ENCODE measurements at places on chromosomes 13 and 19.

DNA sequence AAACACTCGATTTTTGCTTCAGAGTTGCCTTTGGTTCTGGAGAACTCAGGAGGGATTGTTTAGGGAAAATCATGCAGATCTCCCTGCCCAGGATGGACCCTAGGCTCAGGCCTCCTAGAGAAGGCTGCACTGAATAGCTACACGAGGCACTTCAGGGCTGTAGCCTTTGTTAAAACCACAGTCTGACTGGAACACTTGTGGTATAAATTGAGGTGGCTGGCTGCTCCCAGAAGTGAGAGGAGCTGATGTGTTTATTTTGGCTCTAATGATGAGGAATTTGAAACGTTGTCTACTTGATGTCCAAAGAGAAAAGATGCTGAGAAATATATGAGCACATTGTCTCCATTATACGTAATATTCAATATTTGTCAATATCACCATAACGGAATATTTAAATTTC, 762.1 kb upstream of the ARGLU1 start:
- no peak for DNase-seq

DNA sequence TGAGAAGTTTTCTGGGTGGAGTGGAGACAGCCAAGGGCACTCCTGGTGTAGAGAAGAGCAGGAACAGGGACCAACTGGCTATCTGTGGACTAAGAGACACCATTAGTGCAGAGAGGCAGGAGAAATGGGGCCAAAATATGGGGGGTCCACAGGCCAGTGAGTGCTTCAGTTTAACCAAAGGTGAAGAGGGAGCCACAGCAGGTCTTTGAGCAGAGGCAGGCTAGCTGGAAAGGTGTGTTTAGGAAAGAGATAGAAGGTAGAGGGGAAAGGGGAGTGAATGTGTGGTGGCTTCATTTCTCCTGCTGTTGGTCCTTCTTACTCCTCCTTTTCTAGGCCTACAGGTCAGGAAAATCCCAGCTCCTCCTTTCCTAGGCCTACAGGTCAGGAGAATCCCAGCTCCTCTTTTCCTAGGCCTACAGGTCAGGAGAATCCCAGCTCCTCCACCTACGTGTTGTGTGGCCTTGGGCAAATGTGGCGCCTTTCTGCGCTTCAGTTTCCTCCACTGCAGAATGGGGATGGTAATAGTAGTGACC, 1.5 kb downstream of the TMEM238 start:
- DNase-seq = no peak

DNA sequence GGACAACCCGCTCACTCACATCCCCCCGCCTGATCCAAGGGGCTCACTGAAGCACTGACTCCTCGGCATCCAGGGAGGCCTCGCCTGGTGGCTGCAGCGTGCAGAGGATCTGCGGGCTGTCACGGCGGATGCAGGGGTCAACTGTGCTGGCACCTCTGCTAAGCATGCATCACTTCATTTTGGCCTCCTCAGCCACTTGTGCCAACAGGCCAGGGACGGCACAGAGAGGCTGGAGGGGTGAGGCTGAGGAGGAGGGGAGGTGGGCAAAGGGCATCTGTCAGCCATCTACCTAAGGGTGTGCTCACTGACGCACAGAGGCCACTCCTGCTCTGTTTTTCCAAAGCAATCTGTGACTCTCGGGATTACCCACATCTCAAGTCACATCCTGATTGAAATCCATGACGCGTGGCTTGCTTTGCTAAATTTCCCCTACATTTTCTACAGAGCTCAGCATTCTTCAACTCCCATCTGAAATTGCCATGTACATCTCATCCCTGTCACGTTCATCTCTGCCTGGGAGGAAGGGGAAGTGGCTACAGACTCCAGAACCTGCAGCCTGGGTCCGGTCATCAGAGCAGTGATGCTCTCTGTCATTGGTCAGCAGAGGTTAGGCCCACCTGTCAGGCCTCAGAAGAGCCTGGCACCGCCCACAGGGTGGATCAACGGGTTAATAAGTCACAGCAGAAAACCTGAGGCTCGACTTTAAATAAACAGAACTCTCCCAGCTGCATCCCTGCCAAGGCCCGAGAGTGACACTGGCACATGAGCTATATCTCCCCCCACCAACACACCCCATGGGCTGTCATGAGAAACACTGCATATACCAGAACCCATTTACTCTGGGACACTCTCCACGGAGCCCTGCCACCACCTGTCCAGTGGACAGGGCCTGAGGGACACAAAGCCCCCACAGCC, 17.6 kb downstream of the ELL start:
- no peak for DNase-seq

DNA sequence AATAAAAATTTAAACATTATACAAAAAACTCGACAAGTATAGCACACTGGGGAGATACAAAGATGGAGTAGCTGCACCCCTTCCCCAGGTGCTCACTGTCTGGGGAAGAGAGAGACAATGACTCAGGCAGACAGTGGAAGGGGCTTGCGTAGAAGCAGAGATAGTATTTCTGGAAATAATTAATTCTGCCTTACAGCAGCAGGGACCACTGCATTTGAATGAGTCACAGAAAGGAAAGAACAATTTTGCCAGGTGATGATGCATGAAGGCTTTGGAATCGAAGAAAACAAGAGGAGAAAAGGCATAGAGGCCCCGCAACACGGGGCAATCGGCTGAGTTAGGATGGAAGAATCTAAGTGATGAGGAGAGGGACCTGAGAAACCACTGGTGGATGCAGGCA, 447.4 kb downstream of the EFNB2 start:
- no peak for DNase-seq

GRCh38 chr13:80705371-80706163, 364.6 kb upstream of the SPRY2 start:
- DNase-seq = no peak

GRCh38 chr19:46601318-46602224, at the start of gene CALM3:
Gene CALM3 (plus strand): TSS chr19:46601330. CDS start chr19:46601435, 105 bp downstream.
- no peak for DNase-seq

DNA sequence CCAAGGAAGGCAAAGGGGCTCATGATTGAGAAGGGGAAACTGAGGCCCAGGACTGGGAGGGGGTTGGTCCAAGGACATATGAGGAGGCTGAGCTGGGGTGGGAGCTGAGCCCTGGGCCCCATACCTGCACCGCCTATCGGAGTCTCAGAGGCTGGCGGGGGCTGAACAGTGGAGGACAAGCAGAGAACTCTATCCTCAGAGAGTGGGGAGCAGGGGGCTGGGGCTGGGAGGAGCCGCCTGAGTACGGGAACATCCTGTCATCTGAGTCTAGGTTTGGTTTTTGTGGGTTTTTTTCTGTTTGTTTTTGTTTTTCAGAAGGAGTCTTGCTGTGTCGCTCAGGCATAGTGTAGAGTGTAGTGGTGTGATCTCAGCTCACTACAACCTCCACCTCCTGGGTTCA, 6.2 kb downstream of the ARRDC2 start:
- no peak for DNase-seq

DNA sequence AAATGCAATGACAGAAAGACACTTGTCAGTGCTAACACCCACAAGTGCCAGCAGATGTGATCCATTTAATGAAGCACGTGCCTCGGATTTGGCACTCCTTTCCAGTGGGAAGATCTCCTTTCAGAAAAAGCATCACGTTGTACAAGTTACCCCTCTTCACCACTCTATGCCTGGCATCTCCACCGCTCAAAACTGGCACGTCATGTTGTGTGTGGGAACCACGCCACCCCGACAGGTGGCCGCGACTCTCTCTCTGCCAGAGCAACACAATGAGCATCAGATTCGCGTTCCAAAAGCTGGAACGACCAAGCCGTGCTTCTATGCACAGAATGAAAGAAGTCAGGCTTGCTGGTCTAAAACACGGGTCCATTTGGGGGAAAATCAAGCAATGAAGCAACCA, 24.3 kb downstream of the TMTC4 start:
- no peak for DNase-seq

DNA sequence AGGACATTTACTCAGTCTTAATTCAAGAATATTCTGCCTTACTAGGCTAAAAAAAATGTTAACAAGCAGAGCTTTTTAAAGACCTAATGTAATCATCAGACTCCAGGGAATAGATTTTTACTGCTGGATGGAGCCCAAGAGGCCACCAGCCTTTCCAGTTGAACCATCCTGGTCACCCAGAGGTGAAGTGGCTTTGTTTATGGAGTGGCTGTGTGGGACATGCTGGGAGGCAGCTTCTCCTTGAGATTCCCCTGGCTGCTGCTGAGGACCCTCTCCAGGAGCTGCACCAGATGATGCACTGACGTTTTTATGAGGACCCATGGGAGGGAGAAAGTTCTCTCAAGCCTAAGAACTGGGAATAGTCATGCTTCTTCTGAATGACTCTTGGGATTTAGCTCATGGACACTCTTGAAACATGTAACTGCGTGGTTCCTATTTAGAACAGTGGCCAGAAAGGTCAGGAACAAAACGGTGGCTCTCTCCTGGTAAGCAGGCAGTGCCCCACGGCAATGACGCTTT, 205.9 kb upstream of the MIR17HG start:
- DNase-seq = no peak

GRCh38 chr19:6210091-6210490, 69.7 kb downstream of the MLLT1 start:
- no peak for DNase-seq

GRCh38 chr19:31316201-31316951, 32.9 kb downstream of the TSHZ3 start:
- DNase-seq = no peak

- DNase-seq = no peak
Measured at GRCh38 chr13:80923907-80924306, 583.0 kb upstream of the SPRY2 start.

- no peak for DNase-seq
Measured at GRCh38 chr19:14731200-14731599, 41.4 kb downstream of the ZNF333 start.

- no peak for DNase-seq
Measured at GRCh38 chr19:8332976-8333766, 9.9 kb downstream of the KANK3 start.

DNA sequence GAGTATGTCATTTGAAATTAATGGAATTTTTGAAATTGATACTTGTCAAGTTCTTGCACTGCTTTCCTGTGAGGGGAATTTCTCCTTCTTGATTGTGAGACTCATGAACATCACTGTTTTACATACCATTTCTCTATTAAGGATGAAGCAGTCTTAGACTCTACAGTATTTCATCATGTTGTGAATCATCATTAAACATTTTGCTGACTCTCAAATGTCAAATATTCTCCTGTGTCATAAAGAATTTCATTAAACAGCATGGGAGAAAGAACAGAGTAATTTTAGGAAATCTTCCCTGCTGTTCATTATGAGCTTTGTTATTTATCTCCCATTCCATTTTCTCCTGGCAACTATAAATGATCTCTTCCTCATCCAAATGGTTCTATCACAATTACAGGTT, 729.0 kb downstream of the PCDH9 start:
- no peak for DNase-seq

DNA sequence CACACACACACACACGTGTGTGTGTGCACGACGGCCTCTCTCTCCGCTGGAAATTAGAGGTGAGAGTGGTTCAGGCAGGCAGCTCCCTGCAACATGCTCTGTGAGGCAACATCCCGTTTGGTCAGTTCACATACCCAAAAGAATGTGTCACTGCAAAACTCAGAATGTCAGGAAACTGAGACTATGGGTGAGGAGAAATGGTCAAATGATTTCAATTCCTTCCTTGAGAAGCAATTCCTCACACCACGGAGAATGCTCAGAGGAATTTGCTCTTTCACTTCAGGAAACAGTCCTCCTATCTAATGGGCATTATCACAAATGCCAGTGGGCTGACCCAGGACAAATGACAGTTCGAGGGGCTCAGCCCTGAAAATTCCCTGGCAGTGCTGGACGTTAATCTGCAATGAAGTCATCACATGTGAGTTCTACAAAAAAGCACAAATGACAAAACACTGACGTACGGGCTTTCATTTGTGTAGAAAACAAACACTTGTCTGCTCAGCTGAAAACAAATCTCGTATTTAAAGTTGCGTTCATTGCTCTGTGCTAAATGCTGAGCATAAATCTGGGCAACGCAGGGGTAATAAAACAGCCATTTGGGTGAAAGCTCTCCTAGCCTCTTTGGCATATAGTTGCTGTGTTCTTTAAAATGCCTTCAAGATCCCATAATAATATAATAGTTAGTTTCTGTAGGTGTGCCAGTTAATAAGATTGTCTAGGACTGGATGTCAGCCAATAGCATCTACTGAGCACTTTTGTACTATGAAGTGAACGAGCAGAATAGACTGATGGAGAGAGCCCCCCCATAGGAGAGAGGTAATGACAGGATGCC, 18.6 kb upstream of the LATS2 start:
- no peak for DNase-seq

Data from stimulated activated CD8-positive, alpha-beta memory T cell treated with anti-CD3 and anti-CD28 coated beads, Interleukin-4, amount 100 ng/mL, for 1 hour (primary cell).